ENCODE measurements at places on chromosomes 13 and 19.

DNA sequence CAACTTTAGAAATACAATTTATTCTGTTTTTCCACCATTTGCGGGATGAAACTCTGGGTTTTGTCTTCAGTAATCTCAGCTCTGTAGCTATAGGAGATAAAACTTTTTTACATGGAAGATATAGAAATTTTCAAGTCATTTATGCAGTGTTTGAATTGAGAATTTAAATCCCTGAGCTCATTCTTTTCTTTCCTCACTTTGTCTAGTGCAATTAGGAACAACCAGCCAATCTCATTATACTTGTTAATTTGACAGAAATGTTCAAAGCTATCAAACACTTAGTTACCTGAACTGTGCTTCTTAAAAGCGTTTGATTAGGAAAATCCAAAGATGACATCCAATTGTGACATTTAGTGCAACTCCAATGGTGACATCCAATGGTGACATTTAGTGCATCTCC is 1014.3 kb downstream of the SLITRK5 start:
- DNase-seq: no peak

DNA sequence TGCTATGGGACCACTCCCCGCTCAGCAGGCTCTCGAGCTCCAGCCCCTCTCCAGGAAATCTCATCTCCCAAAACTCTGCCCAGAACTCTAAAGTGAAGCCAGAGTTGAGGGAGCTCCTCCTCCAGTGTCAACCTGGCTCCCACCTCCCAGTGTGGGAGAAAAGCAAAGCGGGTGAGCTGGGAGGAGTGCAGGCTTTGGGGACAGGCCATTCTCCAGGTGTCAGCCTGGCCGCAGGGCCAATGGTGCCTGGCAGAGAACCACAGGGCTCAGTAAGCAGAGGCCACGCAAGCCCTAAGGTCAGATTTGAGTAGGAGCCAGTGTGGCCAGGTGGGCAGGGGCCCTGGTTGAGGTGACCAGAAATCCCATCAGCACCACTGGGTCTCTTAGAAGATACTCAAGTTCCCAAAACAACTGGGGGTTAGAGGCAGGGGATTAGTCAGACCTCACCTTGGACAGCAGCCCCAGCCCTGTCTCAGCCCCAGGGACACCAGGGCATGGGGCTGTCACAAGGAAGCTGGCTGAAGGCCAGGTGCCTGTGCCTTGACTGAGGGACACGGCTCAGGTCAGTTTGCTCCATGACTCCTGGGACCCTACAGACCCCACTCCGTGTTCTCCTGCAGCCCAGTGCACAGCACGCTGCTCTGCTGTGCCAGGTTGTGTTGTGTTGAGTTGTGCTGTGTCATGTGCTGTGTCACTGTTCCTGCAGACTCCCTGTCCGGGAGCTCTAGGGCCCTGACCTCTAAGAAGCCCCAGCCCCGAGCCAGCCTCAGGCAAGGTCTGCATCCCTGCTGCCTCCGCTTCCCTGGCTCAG is 2.8 kb upstream of the ZNF181 start:
- DNase-seq: no peak

DNA sequence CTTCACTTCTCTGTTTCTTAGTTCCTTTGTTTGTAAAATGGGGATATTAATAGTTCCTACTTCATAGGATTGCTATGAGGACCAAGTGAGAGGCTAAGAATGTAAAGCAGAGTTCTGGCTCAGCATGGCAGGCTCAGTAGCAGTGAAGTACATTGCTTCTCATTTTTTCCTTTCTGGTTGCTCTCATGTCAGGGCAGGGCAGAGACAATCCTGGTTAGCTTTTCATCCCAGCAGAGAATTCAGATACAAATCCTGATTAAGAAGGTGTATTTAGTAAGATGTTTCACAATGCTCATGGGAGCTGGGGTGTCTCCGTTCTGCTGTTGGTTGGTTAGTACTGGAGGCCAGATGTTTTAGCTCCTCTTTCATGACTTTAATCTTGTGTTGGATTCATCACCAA is 42.9 kb downstream of the WASF3 start:
- DNase-seq: no peak

GRCh38 chr19:2249010-2249866 is at the start of gene AMH:
AMH (plus strand) TSS chr19:2249323; CDS start chr19:2249333, 10 bp downstream.
- DNase-seq: no peak

GRCh38 chr13:95756072-95756471 is 79.1 kb downstream of the DNAJC3 start:
- no peak for DNase-seq

DNA sequence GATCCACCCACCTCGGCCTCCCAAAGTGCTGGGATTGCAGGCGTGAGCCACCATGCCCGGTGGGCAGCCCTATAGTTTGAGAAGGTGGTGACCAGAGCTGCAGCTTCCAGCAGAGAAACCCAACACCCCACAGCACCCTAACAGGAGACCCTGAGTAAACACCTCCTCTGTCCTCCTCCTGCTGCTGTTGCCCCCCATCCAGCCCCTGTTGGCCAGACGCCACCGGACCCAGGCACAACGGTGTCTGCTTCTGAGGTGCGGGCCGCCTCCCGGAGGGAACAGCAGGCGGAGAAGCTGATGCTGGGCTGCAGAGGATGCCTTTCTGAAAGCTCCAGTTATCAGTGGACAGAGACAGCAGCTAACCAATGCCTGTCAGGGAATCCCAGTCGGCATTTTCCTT is 175.5 kb downstream of the COL4A1 start:
- DNase-seq: no peak

GRCh38 chr19:41951686-41952172 is 7.4 kb downstream of the RABAC1 start:
- peak; percentile 70 for DNase-seq

DNA sequence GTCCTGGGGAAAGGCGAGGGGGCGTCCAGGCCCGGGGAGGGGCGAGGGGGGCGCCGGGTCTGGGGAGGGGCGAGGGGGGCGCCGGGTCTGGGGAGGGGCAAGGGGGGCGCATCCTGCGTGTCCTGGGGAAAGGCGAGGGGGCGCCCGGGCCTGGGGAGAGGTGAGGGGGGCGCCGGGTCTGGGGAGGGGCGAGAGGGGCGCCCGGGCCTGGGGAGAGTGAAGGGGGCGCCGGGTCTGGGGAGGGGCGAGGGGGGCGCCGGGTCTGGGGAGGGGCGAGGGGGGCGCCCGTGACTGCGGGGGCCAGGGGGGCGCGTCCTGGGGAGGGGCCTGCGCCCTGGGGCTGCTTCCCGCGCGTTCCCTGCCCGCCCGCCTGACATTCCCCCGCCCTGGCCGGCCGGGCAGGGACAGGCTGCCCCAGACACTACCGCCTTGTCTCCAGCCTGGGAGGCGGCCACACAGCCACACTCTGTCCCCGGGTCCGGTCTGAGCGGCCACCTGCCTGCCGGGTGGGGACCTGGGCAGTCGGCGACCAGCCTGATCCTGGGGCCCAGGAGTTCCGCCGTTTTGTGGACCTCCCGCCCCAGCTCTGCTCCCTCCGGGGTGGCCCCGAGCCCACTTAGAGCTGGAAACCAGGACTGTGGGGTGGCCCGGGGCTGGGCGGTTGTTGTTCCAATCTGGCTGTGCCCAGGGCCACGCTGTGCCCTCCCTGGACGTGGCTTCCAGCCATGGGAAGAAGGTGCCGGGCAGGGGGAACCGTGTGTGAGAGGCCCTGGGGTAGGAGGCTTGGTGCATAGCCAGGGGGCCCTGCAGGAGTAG is 11.8 kb downstream of the PALM start:
- DNase-seq: no peak

GRCh38 chr19:30428092-30428680 is 56.0 kb downstream of the ZNF536 start:
- no peak for DNase-seq

- DNase-seq: no peak
Measured at GRCh38 chr13:51101636-51102235, 9.3 kb downstream of the C13orf42 start.

DNA sequence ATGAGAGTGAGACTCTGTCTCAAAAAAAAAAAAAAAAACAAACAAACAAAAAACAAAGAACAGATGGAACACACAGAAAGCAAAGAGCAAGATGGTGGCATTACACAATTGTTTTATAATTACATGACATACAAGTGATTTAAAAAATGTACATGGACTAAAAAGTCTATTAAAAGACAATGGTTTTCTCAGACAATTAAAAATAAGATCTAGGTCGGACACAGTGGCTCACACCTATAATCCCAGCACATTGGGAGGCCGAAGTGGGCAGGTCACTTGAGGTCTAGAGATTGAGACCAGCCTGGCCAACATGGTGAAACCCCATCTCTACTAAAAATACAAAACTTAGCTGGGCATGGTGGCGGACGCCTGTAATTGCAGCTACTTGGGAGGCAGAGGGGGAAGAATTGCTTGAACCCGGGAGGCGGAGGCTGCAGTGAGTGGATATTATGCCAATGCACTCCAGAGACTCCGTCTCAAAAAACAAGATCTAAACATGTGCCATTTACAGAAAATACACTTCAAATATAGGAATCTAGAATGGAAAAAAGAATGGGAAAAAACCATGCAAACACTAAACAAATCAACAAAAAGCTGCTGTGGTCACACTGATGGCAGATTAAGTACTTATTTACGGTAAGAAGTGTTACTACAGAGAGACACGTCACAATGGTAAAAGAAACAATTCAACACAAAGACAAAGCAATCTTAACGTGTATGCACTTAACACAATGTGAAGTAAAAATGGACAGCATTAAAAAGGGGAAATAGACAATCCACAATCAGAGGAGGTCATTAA is 26.7 kb downstream of the MIER2 start:
- no peak for DNase-seq

DNA sequence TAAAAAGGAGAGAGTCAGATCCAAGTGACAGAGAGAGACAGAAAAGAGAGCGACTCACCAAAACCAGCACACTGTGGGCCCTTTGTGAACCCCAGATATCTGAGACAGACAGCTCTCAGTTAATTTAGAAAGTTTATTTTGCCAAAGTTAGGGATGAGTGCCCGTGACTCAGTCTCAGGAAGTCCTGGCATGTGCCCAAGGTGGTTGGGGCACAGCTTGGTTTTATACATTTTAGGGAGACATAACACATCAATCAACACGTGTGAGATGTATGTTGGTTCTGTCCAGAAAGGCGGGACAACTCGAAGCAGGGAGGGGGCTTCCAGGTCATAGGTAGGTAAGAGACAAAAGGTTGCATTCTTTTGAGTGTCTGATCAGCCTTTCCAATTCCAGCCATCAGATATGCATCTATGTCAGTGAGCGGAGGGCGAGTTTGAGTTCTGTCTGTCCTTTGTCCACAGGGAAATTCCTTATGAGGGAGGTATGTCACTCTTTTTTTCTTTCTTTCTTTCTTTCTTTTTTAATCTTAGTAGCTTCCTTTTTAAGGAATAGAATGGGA is 37.2 kb upstream of the ATP11A start:
- no peak for DNase-seq

DNA sequence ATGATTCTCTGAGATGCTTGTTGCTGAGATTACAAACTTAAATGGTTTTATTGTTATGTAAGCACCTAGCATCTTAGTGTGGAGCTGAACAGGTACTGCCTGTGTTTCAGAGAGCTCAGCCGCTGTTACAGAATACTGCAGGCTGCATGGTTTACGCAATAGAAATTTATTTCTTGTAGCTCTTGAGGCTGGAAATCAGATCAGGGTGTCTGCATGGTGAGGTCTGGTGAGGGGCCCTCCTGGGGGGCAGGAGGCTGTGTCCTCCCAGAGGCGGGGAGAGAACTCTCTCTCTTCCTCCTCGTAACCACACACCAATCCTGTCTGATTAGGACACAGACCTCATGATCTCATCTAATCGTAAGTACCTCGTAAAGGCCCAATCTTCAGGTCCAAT is 13.1 kb downstream of the ATP11A start:
- no peak for DNase-seq

GRCh38 chr13:85659493-85659892 is 139.7 kb downstream of the SLITRK6 start:
- DNase-seq: no peak

All from NCI-H1694 treated with DMSO at 0.1 percent for 48 hours (cell line).